HL-60 (cell line): ENCODE measurements at places on chromosomes 4 and X.

- no peak for DNase-seq
Measured at GRCh38 chr4:46124773-46125413, 1.0 kb upstream of the GABRG1 start.

- DNase-seq = no peak
Measured at GRCh38 chrX:52574416-52575275, 57.8 kb upstream of the XAGE1B start.

DNA sequence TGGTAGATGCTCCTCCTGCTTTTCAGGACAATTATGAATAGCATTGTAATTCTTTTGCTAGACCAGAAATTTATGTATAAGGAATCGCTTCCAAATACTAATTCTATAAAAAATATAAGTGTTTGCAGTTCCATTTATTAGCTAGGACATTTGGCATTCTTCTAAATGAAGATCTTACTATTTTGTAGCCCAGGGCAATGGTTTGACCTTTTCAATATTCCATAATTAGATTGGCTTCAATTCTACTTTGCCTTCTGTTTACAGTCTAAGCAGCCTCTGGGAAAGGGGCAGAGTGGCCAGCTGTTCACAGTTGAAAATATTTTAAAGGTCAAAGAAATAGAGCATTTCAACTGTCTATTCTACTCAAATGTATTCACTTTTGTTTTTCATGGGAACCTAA is 912.1 kb upstream of the GRIA3 start:
- DNase-seq = no peak

GRCh38 chrX:150012647-150013381 is 74.5 kb upstream of the EOLA2 start:
- no peak for DNase-seq

DNA sequence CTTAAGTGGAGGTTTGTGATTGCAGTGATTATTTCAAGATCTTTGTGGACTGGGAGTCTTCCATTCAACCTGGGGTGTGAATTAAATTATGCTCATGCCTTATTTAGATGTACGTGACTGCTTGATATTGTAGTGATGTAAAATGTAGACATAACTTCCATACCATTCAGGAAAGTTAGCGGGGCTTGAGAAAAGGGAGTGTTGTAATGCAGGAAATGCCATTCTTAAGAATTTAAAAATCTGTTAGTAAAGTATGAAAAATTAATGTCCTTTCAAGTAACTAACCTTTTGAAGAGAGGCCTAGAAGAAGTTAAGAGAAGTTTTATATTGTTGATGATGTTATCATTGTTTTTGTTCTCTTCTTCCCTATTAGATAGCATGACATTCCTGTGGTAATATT is 318.2 kb downstream of the CCSER1 start:
- DNase-seq = no peak

- no peak for DNase-seq
Measured at GRCh38 chr4:173170182-173170778, 1.7 kb downstream of the GALNT7 start.

DNA sequence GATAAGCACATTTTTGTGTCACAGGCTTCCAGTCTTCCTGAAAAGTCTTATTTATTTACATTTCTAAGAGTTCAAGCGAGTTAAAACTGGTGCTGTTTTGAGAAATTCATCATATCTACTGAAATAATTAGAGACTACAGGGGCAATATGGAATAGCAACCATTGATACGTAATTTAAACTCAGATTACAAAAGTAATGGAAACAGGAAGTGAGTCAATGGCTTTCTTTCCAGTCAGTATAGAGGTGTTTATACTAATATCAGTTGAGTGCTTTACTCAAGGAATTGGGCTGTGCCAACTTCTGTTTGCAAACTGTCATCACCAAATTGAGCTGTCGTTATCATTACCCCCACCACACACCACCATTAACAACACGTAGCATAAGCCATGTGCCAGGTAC is 222.7 kb downstream of the COL25A1 start:
- DNase-seq = peak; percentile 25
